ENCODE measurements at places on chromosomes 1 and 21. TPM values are rescaled to one million over a fixed set of nuclear protein-coding genes. Genes with fewer than 3 reads are reported as not detected.

Gene NFASC
- 16.8 TPM for total RNA-seq

Gene PYHIN1
- 7.3 TPM for total RNA-seq

Gene MLLT11
- 1.3 TPM for total RNA-seq

Gene PIK3R3
- total RNA-seq = 33.9 TPM

- H3K27ac ChIP-seq = peak overlapping the region; percentile 33
- DNase-seq = peak; percentile 74
- H3K36me3 ChIP-seq = no peaks in the 10 kb centered on the region
- H3K27me3 ChIP-seq = no peaks in the 10 kb centered on the region
- H3K4me1 ChIP-seq = peaks cover 9% of the 10 kb centered on the region
Observed at GRCh38 chr21:43373362-43374227, 53.3 kb downstream of the SIK1 start.

- DNase-seq = no peak
- H3K27me3 ChIP-seq = no peaks in the 10 kb centered on the region
- H3K4me1 ChIP-seq = no peaks in the 10 kb centered on the region
Observed at GRCh38 chr1:233057836-233058235, 107.4 kb downstream of the NTPCR start.

- H3K4me3 ChIP-seq = no peak overlapping the region
- H3K27ac ChIP-seq = no peak overlapping the region
- H3K4me1 ChIP-seq = no peaks in the 10 kb centered on the region
- H3K27me3 ChIP-seq = no peaks in the 10 kb centered on the region
- H3K36me3 ChIP-seq = no peaks in the 10 kb centered on the region
Observed at GRCh38 chr1:185427264-185427663, 110.2 kb upstream of the IVNS1ABP start.

DNA sequence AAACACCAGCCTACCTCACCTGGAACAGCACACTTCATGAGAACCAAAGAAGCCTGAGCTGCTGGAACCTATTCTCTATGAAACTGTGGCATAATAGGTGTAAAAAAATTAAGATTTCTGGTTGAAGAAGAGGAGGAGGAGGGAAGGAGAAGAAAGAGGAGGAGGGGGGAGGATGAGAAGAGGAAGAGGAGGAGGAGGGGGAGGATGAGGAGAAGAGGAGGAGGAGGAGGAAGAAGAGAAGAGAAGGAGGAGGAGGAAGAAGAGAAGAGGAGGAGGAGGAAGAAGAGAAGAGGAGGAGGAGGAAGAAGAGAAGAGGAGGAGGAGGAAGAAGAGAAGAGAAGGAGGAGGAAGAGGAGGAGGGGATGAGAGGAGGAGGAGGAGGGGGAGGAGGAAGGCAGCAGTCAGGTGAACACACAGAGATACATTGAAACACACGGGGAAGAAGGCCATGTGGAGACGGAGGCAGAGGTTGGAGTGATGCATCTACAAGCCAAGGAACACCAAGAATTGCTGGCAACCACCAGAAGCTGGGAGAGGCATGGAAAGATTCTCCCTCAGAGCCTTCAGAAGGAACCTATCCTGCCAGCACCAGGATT, 8.2 kb downstream of the ACTA1 start:
- H3K27ac ChIP-seq = no peak overlapping the region
- H3K4me1 ChIP-seq = peaks cover under 1% of the 10 kb centered on the region
- H3K36me3 ChIP-seq = no peaks in the 10 kb centered on the region
